ENCODE measurements at places on chromosomes 6 and 20. TPM values are rescaled to one million over a fixed set of nuclear protein-coding genes. Genes with fewer than 3 reads are reported as not detected.
A peak's percentile ranks its signal among the peaks of the same experiment; 100 is the strongest.

LTA gene
- not detected for total RNA-seq

C6orf163 gene
- 3.0 TPM for total RNA-seq

BTBD3 gene
- total RNA-seq = 27.0 TPM

KHDC1L gene
- total RNA-seq = not detected

MOCS3 gene
- total RNA-seq = 5.6 TPM

DNA sequence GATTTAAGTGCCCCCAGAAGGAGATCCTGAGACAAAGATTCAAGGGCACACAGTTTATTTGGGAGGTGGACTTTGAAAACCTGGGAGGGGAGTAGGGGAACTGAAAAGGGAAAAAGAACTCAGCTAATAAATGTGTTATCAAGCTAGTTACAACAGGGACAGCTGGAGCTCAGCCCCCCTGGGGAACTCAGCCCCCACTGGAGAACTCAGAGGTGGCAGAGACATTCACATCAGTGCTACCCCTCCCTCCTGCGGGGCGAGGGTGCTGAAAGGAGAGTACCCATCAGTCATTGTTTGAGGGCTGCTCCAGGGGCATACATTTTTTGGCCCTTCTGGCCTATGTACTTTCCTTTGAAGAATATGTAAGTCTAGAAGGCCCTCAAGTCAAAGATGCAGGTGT, 101.4 kb downstream of the LRFN2 start:
- DNase-seq = no peak

- DNase-seq = no peak
Measured at GRCh38 chr20:20530428-20531151, 162.7 kb downstream of the INSM1 start.

DNA sequence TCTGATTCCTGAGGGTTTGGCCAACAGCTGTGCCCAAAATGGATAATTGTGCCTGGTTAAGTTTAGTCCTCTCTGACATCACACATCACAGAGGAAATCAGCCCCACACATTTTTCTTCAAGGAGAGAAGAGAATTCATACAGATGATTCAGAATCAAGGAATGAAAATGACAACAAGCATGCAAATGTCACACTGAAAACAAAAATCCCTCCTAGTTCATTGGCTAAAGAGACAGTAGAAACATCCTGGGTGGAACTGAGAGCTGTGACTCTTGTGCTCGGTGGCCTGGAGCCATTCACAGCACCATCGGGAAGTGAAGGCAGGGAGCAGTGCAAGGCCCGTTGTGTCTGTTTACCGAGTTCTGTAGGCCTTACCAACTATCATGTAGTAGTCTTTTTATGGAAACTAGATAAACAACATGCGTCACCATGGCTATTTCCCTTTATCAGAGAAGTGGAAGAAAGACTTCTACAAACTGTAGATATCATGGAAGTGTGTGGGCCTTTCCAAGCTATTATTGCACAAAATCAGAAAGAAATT, 81.7 kb upstream of the TENT5A start:
- DNase-seq = no peak

DNA sequence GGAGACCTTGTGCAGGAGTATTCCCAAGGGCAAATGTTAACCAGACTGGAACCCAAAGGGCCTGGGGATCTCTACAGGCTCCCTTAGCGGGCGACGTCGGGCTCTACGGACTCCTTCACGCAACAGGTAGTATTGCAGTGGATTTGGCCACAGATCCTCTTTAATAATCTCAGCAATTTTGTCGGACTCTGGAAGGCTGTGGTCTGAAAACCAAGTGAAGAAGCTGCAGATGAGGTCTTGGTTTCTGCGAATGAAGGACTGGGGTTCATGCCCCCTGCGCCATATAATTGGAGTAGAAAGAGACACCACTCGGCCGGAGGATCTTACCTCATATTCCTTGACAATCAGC, 1.3 kb downstream of the TSPYL1 start:
- no peak for DNase-seq

- no peak for DNase-seq
Measured at GRCh38 chr20:62773845-62774714, 22.2 kb upstream of the MRGBP start.

- DNase-seq = peak; percentile 12
Measured at GRCh38 chr20:31894980-31895675, 24.7 kb downstream of the TTLL9 start.

- DNase-seq = no peak
Measured at GRCh38 chr6:6546318-6547109, 42.0 kb upstream of the LY86 start.

- DNase-seq = no peak
Measured at GRCh38 chr20:63968928-63969760, 586 bp downstream of the ZNF512B start.

DNA sequence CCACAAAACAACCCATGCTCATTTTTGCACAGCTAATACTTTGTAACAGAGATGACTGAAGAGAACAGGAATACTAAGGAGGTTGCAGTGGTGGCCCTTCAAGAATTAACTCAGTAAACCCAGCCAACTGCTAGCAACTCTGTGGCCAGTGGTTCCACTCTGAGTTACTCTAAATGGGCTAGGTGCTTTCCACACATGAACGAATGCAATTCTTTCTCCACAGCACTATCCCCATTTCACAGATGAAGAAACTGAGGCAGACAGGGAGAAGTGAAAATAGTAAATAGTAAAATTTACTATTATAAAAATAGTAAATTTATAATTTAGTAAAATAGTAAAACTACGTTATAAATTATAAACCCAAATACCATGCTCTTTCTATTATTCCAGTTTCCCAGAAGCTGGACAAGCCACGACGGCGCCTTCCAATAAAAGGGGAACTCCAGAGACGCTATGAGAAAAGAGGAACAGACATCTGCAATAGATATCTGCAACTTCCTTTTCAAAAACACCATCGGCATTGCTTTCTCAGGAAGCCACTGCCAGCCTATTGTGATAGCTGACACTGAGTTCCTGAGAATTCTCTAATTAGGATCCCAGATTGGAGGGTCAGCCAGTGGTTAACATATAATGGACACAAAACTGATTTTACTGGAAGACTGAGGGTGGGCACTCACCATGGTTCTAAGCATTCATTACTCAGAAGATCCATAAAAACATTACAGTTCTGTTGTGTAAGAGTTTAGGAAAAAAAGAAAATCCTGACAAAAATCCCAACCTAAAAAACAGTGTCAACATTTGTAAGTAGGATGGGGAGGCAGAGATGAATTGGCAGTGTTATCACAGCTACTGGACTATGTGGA, 16.2 kb downstream of the FKBP1A start:
- no peak for DNase-seq

DNA sequence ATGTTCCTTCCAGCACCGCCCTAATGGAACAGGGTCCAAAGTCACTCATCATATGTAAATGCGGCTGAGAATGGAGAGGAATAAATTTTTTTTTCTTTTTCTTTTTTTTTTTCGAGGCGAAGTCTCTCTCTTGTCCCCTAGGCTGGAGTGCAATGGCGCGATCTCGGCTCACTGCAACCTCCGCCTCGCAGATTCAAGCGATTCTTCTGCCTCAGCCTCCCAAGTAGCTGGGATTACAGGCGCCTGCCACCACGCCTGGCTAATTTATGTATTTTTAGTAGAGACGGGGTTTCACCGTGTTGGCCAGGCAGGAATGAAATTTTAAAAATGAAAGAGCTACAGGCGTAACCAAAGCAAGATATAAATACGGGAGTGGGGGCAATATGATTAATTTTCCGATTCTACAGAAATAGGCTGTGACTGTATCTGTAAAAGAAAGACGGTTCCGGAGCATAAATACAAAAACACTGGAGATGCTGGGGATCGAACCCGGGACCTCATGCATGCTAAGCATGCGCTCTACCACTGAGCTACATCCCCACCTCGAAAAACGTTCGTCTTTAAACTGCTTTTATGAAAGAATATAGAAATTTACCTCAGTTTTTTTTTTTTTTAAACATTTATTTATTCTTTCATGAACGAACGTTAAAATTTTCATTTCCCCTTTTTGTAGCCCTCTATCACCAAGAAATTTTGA, 132.2 kb downstream of the GPX5 start:
- no peak for DNase-seq

DNA sequence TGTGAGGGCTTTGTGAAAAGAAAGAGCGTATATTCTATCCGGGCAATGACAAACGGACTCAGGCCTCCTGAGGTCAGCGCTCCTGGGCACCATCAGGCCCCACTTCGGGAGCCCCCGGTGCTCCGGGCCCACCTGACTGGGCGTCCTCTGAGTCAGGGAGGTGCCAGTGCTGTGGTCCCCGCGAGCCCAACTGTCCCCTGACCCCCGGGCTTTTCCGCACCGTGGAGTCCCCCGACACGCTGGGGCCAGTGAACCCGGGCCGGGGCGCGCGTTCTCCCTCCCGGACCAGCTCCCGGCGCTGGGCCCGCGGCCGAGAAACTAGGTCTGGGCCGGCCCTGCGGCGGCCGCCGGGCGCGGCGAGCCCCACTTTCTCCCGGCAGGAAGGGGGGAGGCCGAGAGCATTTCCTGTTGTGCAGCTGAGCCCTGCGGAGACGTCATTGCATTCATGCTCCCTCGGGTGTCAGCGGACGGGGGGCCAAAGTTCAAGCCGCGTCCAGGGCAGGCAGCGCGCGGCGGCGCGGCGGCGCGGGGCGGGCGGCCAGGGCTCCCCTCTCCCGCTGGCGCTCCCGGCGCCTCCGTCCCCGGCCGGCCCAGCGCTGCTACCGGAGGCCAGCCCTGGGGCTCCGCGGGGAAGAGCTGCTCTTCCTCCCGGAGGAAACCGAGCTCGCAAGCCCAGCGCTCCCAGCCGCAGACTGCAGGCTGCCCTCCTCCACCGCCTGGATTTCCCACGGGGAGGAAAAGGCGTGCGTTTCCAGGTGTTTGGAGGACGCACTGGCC, 18.3 kb downstream of the HIVEP2 start:
- no peak for DNase-seq

DNA sequence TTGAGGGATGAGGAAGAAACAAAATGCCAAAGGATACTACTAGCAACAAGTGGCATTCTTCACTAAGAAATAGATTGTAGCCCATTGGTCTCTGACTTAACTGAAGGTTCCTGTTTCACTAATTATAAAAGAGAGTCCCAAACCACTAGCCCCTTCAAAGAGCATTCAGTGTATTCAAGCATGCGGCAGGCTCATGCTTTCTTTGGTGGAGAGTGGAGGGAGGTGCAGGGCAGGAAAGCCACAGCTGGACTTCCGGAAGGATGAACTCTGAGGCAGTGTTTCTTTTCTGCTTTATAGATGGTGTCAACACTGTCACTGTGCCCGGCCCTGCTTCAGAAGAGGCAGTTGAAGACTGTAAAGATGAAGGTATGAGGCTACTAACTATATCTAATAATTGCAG, 636.1 kb downstream of the KIF16B start:
- DNase-seq = no peak

- no peak for DNase-seq
Measured at GRCh38 chr6:98514073-98514720, 320.2 kb upstream of the POU3F2 start.

- no peak for DNase-seq
Measured at GRCh38 chr6:72525821-72526510, 95.9 kb upstream of the KCNQ5 start.

DNA sequence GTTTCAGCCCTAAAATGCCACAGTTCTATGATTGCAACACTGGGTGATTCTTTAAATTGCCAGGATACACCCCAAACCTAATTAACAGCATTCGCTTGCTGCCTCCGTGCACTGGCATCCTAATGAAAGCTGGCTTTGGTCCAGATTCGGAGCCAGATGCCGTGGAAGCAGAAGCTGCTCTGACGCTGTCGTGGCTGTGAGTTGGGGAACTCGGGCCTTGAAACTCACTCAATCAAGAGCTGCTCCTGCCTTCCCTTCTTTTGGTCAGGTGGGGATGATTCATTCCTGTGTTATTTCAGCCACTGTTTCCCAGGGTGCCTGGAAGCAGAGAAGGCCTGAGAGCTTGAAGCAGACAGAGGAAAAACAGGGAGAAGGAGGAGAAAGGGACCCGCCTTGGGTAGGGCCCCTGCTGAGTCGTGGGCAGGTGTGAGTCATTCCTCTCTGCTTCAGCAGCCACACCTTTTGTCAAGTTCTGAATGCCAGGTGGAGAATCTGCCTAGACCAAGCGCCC, 36.2 kb upstream of the DSP start:
- DNase-seq = no peak

GRCh38 chr20:62141397-62142251, 1.6 kb downstream of the PSMA7 start:
- DNase-seq = no peak

GRCh38 chr6:134819236-134819635, 130.7 kb downstream of the ALDH8A1 start:
- no peak for DNase-seq

DNA sequence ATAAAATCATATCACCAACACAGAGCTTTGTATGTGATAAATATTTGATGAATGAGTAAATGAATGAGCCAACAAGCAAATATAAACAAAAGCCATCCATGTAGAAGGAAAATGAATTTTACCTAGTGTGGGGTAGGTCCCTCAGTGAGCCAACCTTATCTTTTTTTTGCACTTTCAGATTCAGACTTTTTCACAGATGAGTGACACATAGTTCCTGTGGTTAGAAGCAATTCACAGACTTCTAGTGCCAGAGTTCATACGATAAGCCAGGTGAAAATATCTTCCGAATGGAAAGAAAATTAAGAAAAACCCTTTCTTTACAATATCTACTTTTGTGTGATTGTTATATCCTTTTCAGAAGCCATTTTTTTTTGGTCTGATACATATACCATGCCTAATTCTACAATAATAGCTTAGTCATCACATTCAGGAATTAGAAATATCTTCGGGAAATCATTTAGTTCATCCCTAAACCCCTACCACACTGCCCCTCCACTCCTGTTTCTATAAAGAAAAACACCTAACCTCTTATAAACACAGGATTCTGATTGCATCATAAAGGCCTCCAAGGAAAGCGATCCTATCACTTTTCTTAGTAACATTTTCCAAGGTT, 82.7 kb upstream of the CNR1 start:
- DNase-seq = no peak

DNA sequence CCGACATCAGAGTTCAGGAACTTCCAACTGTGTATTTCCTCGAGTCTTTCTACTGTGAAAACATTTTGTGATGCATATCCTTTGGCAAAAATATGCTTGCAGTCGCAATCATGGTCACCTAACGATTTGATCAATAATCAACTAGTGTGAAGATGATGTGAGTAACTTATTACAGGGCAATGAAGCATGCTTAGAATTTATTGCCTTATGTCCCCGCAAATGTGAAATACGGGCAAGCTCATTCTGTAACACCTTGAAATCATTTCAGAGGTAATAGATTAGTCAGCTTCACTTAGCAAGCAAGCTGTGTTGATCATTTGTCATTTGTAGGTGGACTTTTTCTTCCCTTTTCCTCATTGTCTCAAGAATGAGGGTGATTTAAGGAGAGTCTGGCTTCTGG, 67.9 kb upstream of the DOK5 start:
- DNase-seq = no peak
